HCT116 (cell line): ENCODE measurements at places on chromosomes 1 and 21. TPM values are rescaled to one million over a fixed set of nuclear protein-coding genes. Genes with fewer than 3 reads are reported as not detected.

DNA sequence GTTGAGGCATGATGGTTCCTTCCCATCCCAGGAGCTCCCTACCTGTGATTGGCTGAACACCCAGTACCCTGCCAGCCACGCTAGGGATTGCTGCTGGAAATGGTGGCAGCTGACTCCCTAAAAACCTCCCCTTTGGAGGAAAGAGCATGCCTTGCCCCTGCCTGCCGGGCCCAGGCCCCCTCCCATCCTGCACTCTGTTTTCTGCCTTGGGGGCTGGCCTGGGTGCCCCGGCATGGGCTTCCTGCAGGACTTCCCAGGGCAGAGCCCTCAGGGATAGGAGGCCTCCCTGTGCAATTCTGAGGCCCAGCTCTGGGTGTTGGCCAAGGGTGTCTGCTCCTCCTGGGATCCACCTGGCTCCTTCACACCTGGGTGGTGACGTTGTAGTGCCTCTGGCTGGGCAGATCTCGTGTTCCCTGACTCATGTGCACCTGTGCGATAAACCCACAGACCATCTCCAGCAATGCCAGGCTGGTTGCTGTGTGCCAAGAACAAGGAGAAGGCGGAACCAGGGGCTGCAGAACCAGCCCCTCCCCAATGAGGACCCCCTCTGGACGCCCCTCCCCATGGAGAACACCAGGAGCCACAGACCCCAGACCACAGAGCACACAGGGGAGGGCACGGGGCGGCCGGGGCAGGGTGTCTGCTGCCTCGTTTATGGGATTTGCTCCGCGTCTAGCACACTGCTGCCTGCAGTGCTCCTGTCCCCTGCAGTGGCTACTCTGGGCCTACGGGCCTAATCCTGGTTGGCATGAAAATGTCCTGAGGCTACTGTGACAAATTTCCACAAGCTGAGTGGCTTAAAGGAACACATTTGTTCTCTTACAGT lies 13.6 kb downstream of the CSTB start:
- H3K27ac ChIP-seq = no peak overlapping the region
- H3K36me3 ChIP-seq = peaks cover 18% of the 10 kb centered on the region; the same call in 1 of the 2 replicates
- H3K27me3 ChIP-seq = no peaks in the 10 kb centered on the region
- DNase-seq = no peak

- H3K4me1 ChIP-seq = peaks cover 15% of the 10 kb centered on the region
- H3K4me3 ChIP-seq = no peak overlapping the region
- no peaks in the 10 kb centered on the region for H3K36me3 ChIP-seq
- no peaks in the 10 kb centered on the region for H3K27me3 ChIP-seq
- no peak overlapping the region for H3K27ac ChIP-seq
These were observed 2.4 kb upstream of the TMEM125 start for GRCh38 chr1:43267291-43267805.

GRCh38 chr1:26780344-26780957 lies 7.3 kb upstream of the PIGV start:
- H3K4me1 ChIP-seq = peaks cover 8% of the 10 kb centered on the region; the same call in 1 of the 2 replicates
- DNase-seq = no peak

GRCh38 chr1:41414716-41415306 lies 53.6 kb downstream of the FOXO6 start:
- DNase-seq = no peak
- H3K27ac ChIP-seq = no peak overlapping the region
- H3K27me3 ChIP-seq = no peaks in the 10 kb centered on the region
- H3K4me3 ChIP-seq = no peak overlapping the region
- no peaks in the 10 kb centered on the region for H3K36me3 ChIP-seq

DNA sequence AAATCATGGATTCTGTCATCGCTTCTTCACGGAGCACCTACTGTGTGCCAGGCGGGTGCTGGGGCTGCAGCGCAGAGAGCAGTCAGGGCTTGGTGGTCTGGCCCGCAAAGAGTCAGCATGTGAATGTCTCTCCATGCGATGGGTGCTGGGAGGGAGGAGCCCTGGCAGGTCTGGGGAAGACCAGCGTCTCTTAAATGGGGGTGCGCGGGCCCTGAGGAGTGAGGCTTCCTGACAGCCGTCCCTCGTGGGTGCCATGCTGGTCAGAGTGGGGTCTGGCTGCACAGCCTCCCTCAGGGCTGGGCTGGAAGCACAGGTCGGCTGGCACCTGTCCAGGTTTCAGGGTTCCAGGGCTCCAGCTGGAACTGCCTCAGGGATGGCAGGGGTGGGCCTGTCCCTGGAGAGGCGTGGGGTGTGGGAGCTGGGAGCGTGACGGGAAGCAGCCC lies 18.5 kb downstream of the TP73 start:
- no peak for DNase-seq
- peaks cover 38% of the 10 kb centered on the region for H3K4me1 ChIP-seq
- no peak overlapping the region for H3K27ac ChIP-seq
- H3K27me3 ChIP-seq = no peaks in the 10 kb centered on the region
- H3K36me3 ChIP-seq = no peaks in the 10 kb centered on the region
- H3K4me3 ChIP-seq = no peak overlapping the region

NBPF9 gene
- 17.2 TPM for total RNA-seq

CRYBG2 gene
- 10.5 TPM for total RNA-seq

CD53 gene
- total RNA-seq = 0.96 TPM
